ENCODE measurements at places on chromosomes 1 and 21. TPM values are rescaled to one million over a fixed set of nuclear protein-coding genes. Genes with fewer than 3 reads are reported as not detected.

Gene LCE2A
- not detected for total RNA-seq

Gene HES4
- total RNA-seq: not detected

Gene NBPF19
- total RNA-seq: 27.4 TPM

Gene TRABD2B
- not detected for total RNA-seq

Gene UTS2
- total RNA-seq: 0.70 TPM

Gene KRTAP13-2
- total RNA-seq: not detected

Gene CFHR2
- total RNA-seq: not detected

Gene NR1I3
- total RNA-seq: not detected

Gene HFM1
- total RNA-seq: not detected

Measured in natural killer cell treated with Interleukin-12 subunit alpha and Interleukin-12 subunit beta and Interleukin-15 and Interleukin-18, amount 100 ng/mL, for 72 hours (primary cell).